ENCODE measurements at places on chromosomes 6 and 20. TPM values are rescaled to one million over a fixed set of nuclear protein-coding genes. Genes with fewer than 3 reads are reported as not detected.

DNA sequence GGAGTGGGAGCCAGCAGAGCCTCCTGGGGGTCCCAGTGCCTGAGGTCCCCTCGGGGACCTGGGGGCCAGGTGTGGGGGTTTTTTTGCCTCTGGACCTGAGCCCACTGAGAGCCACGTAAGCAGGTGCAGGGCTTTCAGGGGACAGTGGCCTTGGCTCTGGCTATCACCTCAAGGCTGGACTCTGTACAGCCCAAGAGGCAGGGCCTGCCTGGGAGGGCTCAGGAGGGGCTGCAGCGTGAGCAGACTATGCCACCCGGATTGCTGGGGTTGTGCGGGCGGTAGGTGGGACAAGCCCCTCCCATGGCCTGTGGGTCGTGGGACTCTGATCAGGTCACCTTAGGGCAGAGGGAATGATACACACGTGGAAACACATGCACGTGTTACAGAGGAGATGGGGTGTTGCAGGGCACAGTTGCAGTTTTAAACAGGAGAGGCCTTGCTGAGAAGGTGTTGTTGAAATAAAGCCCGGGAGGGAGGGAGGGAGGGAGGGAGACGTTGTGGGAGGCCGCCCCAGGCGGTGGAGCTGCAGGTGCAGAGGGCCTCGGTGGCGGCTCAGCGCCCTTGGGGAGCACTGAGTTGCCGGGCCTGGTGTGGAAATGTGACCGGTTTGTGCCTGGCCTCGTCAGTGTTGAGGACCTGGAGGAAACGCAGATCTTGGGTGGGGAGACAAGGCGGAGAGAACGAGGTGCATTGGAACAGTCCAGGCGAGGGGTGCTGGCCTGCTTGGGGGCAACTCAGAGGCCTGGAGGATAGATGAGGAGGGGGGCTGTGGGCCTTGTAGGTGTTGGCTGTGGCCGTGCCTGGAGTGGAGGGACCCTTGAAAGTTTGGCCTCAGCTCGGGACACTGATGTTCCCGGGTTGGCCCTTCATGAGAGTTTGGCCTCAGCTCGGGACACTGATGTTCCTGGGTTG is 2.3 kb downstream of the TCEA2 start:
- DNase-seq: no peak

Gene ARMC12
- total RNA-seq: 0.37 TPM

- DNase-seq: no peak
These were observed 18.4 kb upstream of the TNFAIP3 start for GRCh38 chr6:137848672-137849071.

- peak; percentile 71 for DNase-seq
These were observed 18.2 kb upstream of the SASH1 start for GRCh38 chr6:148324297-148324985.

Gene HLA-DRB1
- not detected for total RNA-seq

DNA sequence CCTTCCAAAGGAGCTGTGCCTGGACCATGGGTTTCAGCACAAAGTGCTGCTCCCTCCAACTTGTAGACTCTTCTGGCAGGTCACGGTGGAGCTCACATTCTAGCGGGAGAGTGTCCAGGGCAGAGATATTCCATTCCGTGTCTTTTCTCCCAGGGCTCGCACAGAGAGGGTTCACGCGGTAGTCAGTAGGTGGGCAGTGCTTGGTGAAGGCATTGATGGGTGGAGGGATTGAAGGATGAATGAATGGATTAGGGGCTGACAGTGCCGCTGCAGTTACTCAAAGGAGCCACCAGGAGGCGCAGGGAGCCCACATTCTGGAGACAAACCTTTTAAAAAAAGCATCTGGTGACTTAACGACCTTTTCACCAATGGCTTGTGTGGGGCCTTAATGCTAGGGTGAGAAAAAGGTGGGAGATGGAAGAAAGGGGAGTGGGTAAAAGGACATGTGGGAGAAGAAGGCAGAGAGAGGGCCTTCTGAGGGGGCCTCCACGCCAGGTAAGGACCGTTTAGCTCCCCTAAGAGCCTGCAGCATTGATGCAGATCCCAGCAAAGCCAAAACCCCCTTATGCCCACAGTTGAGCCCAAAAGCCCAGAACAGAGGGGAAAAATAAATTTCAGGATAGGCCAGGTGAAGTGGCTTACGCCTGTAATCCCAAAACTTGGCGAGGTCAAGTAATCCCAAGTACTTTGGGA is 17.5 kb upstream of the FAM110A start:
- peak; percentile 76 for DNase-seq

- no peak for DNase-seq
These were observed 267.0 kb downstream of the DLL1 start for GRCh38 chr6:170023620-170024521.

Gene DEFB132
- not detected for total RNA-seq

Gene HDGFL1
- not detected for total RNA-seq

- peak; percentile 86 for DNase-seq
These were observed 27.5 kb upstream of the ZBTB22 start for GRCh38 chr6:33344701-33345697.

DNA sequence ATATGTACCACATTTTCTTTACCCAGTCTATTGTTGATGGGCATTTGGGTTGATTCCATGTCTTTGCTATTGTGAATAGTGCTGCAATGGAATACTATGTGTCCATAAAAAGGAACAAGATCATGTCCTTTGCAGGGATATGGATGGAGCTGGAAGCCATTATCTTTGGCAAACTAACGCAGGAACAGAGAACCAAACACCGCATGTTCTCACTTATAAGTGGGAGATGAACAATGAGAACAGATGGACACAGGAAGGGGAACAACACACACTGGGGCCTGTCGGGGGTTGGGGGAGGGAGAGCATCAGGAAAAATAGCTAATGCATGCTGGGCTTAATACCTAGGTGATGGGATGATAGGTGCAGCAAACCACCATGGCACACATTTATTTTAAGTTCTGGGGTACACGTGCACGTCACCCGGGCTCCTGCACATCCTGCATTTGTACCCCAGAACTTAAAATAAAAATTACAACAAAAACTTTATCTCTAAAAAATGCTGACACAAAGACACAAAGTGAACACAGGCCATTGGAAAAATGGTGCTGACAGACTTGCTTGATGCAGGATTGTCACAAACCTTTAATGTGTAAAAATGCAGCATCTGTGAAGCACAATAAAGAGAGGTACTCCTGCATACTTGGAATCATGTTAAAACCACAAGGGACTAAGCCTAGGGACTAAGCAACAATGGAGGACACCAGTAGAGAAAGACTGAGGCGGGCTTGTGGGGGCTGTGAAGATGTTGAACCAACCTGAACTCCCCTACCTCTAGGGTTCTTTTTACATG is 48.8 kb downstream of the BCAS1 start:
- DNase-seq: no peak

DNA sequence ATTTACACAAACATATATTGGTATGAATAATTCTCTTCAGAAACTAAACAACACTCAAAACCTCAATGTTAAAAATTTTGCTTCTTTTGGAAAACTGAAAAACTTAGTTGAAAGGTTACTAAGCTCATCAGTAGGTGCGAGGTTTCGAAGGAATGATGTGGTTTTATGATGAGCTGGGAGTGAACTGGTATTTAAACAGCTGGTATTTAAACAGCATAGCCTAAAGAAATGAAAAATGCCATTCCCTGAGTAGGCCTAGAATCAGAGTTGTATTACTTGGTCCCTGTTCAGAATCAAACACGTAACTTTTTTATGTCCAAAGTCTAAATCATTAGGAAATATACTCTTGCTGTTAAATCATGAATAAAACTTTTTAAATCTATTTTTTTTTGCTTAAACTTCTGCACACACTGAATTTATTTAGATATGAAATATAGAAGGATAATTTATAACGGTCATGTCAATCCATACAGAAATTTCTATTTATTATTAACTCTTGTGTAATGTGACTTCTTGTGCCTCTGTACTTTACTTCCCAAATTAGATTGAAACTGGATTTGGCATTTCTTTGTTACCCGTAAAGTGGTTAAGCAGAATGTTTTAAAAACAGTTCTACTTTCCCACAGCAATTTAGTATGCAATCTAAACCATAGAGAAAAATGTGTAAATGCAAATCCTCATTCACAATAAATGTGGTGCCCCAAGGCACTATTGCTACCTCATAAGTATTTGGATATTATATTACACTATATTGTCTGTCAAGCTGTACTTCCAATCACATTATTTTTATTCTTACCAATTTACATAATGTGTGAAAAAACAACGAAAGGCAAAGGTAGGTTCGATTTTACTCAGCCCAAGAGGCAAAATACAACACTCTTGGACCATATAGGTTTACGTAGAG is 124.1 kb downstream of the HS3ST5 start:
- no peak for DNase-seq

Gene LPA
- total RNA-seq: not detected

DNA sequence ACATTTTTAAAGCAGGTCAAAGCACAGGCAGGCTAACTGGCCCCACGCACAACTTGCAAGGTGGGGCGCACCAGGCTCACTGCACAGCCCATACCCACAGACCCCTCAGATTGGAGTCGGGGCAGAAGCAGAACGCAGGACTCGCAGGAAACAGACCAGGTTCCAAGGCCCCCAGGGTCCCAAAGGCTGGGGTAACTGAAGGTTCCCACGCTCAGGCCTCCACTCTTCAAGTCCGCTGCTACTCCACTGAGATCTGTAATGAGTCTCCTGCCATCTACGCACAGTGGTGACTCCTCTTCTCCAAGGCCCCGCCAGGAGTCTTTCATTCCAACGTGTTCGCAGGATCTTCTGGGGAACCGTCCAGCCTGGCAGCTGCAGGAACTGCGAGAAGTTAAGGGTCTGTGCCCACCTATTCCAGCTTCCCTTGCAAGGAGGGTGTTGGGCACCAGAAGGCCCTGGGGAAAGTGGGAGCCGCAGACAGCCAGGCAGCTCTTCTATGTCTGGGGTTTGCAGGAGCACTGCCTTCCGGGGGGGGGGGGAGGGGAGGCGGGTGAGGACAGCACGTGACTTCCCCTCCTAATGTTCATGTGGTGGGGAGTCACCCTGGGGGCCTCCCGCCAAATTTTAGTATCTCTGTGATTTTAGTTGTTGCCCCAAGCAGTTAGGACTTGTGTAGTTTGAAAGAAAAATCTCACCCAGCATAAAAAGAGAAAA is 2.0 kb upstream of the TAF4 start:
- DNase-seq: no peak

DNA sequence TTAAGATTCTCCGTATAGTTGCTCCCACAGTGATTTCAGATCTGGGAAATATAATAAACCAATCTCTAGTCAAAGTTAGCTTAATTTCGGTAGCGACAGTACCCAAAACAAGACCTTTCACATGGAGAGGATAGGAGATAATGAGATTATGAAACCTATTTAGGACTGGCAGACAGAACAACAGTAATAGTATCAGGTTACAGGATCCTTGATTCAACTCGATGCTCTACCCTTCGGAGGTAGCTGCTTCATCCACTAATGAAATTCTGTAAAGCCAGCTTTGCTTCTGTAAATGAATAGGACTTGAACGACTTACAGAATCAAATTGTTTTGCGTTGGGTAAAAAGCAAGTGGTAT is 534 bp upstream of the AKIRIN2 start:
- peak; percentile 55 for DNase-seq

DNA sequence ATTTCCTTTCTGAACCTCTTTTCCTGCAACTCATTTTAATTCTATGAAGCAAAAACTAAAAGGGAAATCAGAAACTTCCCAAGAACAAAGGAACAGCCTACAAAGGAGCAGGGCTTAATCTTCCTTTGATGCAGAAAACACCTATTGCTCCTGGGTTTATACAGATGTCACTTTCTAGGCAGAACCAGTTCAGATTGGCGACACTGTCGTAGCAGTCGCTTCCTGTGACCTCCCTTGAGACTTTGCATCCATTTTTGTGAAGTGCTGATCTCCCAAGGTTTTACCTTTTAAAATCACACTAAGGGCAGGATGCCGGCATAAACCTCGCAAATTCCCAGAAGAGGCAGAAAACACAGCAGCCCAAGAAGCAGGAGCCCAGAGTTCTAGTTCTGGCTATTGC is 40.1 kb downstream of the JAG1 start:
- no peak for DNase-seq

Gene RIMS1
- total RNA-seq: 7.5 TPM

DNA sequence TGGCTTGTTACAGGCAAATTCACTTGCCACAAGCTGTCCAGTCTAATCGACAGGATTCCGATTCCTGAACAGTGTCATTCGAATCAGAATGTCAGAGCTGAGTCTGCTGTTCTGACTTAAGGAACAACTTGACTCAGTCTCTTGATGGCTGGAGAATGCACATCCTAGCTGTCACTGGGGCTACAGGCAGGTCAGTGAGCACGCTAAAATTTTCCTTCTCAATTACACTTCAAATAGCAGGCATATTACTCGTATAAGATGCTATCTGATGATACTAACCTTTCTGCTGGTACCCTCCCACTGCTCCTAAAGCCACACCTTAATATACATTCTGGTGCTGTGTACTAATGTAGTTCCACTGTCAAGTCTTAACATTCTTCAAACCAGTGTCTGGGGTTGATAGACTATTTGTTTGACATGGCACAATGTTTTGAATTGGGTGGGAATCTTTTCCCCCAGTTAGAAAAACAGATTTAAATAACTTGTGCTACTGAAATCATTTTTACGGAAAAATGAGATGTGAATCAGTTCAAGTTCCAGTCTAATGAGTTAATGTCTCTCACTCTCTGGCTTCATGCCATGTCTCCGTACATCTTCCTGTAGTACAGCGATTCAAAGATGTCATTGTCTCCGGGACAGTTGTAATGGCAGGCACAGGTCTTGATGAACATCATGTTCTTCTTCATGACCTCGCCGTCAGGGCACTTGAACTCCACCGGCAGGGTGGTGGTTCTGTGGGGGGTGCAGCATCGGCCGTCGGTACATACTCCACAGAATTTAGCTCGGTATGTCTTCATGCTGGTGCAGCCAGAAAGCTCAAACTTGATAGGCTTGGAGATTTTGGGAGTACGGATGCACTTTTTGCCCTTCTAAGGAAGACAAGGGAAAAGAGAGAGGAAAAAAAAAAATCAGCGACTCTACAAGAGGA is 2.2 kb downstream of the CCN2 start:
- peak; percentile 86 for DNase-seq

DNA sequence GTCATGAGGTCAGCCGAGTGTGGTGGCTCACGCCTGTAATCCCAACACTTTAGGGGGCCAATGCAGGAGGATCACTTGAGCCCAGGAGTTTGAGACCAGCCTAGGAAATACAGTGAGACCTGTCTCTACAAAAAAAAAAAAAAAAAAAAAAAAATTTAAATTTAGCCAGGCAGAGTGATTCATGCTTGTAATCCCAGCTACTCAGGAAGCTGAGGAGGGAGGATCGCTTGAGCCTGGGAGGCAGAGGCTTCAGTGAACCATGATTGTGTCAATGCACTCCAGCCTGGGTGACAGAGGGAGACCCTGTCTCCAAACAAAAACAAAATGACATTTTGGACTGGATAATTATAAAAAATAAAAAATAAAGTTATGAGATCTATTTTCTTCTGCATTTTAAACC is 56.2 kb downstream of the ADGRF1 start:
- DNase-seq: peak; percentile 71

Gene ACSS1
- 39.6 TPM for total RNA-seq

DNA sequence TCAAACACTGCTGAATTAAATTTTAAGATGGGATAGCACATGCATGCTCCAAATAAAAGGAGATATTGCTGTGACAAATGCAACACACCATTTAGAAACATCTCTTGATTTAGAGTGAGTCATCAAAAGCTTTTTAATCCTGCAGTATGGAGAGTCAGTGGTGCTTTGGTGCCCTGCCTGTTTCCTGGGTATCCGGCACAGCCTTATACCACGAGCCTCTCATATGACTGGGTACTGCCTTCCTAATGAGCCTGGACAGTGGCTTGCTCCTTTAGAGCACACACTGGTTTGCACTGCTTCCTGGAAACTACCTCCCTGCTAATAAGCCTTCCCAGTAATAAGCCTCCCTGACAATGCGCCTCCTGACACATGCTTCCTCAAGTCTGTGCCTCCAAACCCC is 65.3 kb upstream of the KCNK16 start:
- no peak for DNase-seq

GRCh38 chr6:126446248-126446647 is 106.3 kb downstream of the CENPW start:
- no peak for DNase-seq

Gene FAM83C
- total RNA-seq: not detected

Gene BPIFB1
- not detected for total RNA-seq

Measured in dermis blood vessel endothelial cell (primary cell).